Activated CD4-positive, alpha-beta T cell treated with anti-CD3 and anti-CD28 coated beads for 36 hours (primary cell): ENCODE measurements at places on chromosomes 7 and 10. TPM values are rescaled to one million over a fixed set of nuclear protein-coding genes. Genes with fewer than 3 reads are reported as not detected.

The LIPN gene
- not detected for total RNA-seq

The COX19 gene
- 14.6 TPM for total RNA-seq

The GIMAP6 gene
- total RNA-seq, result 25.4 TPM

The POLR2J2 gene
- 20.0 TPM for total RNA-seq

The MMD2 gene
- total RNA-seq, result not detected

The PYROXD2 gene
- total RNA-seq, result 4.1 TPM

The ELAPOR2 gene
- 4.4 TPM for total RNA-seq

The C7orf33 gene
- not detected for total RNA-seq

The CYP2C19 gene
- total RNA-seq, result not detected

The PARG gene
- 33.9 TPM for total RNA-seq

The PCGF5 gene
- 36.5 TPM for total RNA-seq

GRCh38 chr10:71143170-71143569 lies 69.2 kb upstream of the UNC5B start:
- no peak for DNase-seq

- no peak for DNase-seq
Observed at GRCh38 chr10:110835841-110836240, 35.9 kb upstream of the PDCD4 start.

- peak; percentile 83 for DNase-seq
Observed at GRCh38 chr7:16753102-16753931, at the start of gene TSPAN13. TSPAN13 (plus strand) TSS chr7:16753755; CDS start chr7:16753968, 213 bp downstream.

- DNase-seq, result no peak
Observed at GRCh38 chr10:53153831-53154230, 381.2 kb upstream of the MBL2 start.

GRCh38 chr10:110762849-110763211 lies 108.9 kb upstream of the PDCD4 start:
- no peak for DNase-seq

- DNase-seq, result no peak
Observed at GRCh38 chr7:2707481-2707880, 19.5 kb downstream of the AMZ1 start.

DNA sequence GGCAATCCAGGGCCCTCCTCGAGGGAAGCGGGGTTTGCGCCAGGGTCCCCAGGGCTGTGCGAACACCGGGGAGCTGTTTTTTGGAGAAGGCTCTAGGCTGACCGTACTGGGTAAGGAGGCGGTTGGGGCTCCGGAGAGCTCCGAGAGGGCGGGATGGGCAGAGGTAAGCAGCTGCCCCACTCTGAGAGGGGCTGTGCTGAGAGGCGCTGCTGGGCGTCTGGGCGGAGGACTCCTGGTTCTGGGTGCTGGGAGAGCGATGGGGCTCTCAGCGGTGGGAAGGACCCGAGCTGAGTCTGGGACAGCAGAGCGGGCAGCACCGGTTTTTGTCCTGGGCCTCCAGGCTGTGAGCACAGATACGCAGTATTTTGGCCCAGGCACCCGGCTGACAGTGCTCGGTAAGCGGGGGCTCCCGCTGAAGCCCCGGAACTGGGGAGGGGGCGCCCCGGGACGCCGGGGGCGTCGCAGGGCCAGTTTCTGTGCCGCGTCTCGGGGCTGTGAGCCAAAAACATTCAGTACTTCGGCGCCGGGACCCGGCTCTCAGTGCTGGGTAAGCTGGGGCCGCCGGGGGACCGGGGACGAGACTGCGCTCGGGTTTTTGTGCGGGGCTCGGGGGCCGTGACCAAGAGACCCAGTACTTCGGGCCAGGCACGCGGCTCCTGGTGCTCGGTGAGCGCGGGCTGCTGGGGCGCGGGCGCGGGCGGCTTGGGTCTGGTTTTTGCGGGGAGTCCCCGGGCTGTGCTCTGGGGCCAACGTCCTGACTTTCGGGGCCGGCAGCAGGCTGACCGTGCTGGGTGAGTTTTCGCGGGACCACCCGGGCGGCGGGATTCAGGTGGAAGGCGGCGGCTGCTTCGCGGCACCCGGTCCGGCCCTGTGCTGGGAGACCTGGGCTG lies 26.0 kb downstream of the PRSS2 start:
- peak; percentile 41 for DNase-seq

- DNase-seq, result no peak
Observed at GRCh38 chr7:129889133-129889844, 63.5 kb downstream of the UBE2H start.

DNA sequence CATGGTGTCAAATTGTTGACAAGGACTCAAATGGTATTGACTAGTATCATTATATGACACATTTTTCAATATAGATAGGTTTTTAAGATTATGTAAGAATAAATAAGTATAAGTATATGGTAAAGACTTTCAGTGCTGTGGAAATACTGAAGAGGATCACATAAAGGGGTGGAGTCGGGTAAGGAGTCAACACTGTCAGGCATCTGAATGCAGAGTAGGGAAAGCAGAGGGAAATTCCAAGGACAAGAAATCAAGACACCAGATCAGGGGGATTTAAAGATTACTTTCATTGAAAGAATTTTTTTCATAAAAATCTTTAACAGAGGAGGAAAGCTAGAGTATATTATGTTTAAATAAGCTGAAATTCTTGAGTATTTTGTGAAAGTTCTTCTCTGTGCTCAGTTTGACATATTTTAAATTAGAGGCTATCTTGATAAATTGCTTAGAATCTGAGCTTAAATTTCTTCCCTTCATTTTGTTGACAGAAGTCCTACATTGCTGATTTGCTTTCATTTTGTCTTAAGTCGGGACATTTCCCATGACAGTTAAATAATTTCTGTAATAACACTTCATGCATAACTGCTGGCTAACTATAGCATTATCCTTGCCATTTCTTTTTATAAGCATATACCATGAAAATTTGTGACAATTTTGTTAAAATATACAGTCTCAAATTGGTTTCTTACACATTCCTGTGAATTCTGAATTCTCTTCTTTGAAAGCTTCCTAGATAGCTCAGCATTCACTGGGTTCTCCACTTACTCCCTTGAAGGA lies 244.3 kb downstream of the PRKG1 start:
- DNase-seq, result no peak

- peak; percentile 78 for DNase-seq
Observed at GRCh38 chr7:100208911-100209408, 10.8 kb upstream of the PVRIG start.

DNA sequence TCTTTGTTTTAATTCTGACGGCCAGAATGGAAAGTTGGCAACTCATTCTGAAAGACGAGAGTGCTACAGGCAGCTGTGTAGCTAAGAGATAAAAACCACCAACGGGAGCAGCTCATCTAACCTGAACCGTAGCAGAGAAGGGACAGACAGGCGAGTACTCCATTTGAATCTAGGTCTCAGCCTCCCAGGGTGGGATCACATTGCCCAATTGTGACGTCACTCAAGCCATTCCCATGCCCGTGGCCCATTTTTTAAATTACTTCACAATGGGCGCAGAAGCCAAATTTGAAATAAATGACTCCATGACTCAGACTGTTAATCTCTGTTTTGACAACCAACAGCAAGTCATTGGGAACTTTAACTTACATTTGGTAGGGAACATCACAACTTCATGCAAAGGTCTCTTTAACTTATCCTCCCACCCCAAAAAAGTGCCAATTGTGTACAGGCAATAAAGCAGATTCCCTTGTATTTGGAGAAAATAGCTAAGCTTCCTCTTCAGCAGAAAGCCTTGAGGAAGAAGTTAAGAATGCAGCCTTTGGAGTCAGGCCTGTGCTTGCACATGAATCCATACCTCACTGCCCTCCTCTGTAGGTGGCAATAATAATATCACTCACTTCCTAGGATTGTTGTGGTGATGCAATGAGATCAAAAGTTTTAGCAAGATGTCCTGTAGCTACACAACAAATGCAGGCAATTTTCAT lies 93.2 kb upstream of the KIF5B start:
- DNase-seq, result peak; percentile 62

DNA sequence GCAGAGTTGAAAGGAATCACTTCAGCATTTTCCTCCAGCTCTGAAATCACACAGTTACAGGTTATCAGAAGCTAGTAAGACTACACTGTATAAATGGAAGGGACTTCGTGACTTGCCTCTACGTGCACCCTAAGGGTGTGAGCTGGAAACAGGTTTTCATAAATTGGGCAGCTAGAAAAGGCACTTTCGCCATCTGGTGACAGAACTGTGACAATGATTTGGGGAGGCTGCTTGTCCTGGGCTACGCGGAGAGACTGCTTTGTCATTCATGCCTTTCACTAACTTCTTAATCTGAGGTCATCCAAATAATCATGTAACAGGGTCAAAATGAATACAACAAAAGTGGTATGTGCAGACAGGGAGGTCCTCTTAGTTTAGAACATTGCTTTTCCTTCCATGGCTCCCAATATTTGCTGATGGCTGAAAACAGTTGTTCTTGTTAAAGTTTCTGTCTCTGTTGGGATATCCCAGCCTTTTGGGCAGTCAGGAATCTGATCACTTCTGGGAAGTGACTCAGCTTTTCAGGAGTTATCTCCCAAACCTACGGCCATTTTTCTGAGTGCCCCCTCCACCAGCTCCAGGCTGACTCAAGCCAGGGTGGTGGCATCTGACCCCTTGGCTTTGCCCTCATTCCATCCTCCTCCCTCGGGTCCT lies 17.8 kb downstream of the VWC2 start:
- peak; percentile 32 for DNase-seq

DNA sequence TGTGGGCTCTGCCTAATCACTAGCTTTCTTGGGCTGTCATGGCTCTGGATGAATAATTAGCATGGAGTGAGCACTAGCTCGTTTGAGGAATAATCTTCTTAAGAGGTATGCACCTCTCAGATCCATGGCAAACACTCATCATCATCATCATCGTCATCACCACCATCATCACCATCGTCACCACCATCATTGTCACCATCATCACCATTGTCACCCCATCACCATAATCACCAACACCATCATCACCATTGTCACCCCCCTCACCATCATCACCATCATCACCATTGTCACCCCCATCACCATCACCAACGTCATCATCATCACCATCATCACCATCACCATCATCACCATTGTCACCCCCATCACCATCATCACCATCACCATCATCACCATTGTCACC lies 60.8 kb upstream of the NMT2 start:
- no peak for DNase-seq

DNA sequence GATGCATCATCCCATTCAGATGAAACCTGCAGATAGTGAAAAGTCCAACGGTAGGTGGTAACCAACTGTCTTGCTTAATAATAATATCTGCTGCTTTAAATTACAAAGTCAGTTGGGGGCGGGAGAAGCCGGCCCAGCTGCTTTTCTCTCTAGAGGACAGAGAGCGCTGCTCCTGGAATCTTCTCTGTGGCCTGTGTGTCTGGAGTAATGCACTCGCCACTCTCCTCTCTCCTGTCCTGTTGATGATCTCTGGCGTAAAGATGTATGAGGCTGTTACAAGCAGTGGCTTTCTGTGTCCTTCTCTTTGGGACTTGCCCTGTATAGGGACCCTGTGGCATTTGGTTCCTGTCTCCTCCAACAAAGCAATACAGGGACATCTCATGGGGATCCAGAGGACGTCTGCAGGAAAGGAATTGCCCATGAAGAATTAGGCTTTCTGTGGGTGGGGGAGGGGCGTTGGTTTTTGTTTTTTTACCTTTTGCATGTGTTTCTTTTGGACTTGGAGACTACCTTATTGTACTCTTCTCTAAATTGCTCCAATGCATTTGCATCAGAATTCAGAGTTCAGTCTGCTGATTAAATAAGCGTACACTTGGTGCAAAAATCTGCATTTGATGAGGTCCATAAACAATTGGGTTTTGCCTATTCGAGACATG lies 231.6 kb downstream of the CELF2 start:
- no peak for DNase-seq

DNA sequence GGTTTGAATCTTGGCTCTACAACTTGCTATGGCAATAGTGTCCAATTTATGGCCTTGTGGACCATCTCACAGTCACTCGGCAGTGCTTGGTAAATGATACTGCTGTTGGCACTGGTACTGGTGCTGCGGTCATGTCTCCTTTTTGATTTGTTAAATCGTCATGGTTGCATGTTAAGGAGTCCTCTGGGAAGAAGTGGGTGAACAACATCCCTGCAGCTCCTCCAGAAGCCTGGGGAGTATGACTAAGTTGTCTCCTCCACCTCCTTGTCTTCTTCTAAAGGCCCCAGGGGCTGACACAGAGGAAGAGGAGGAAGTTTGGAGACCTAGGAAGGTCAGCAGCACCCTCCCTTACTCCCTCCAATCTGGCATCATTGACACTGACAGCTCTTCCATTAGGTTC lies 8.5 kb downstream of the ITPRIP start:
- no peak for DNase-seq

DNA sequence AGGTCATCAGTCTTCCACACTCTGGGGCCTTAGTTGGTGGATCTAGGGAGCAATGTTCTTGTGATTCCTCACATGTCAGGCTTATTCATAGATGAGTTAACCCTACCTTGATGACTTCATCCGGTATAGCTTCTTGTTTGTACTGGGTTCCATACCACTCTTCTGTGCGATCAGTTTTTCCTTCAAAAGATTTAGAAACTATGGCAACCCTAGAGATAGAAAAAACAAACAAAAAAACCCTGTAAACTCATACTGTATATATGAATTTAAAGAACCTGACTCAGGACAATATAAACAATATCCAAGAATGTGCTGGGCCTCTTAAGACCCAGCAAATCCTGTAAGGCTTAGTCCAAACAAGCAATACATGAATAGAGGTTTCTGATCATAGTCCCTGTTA lies 83.5 kb downstream of the IDE start:
- no peak for DNase-seq

DNA sequence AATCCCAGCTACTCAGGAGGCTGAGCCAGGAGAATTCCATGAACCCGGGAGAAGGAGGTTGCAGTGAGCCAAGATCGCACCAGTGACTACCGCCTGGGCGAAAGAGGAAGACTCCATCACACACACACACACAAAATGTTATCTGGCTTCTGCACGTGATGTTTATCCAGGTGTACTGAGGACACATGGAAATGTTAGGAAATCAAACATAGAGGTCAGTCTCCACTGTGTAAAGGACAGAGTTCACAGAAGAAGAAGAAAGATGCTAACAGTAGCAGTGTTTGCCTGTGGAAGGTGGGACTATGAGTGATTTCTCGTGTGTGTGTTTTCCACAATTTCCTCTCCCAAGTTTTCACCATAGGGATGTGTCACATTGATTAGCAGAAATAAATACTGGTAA lies 256.9 kb downstream of the ELMO1 start:
- no peak for DNase-seq

DNA sequence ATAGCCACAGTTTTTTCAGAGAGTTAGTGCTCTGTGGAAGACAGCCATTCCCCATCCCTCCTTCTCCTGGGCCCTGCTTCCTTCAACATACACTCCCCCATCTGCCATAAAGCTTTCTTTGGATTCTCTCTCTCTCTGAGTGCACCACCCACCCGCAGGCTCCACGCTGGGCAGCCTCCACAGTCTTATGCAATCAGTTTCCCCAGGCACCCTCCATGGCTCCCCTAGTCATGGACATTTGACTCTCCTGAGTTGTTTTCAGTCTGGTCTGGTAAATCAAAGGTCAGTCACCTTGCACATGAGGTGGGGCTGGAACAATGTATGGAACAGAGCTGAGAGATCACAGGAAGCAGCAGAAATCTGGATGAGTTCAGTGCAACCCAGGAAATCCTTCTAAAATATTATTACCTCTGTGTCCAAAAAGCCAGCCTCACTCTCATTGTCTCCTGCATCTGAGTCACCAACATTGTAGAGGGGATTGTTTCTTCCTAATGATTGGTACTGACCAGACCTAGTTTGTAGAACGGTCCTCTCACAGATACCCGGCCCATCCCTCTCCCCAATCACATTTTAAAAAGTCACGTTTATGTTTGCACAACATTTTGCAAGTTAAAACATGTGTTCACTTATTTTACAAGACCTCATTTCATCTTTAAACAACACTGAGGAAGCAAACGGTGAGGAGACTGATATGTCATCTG lies 70.1 kb downstream of the CYCS start:
- DNase-seq, result no peak
